Progenitor cell of endocrine pancreas (in vitro differentiated cells): ENCODE measurements at places on chromosomes 2 and 18.

GRCh38 chr2:119008108-119008507 is 66.1 kb downstream of the MARCO start:
- DNase-seq = no peak

- DNase-seq = no peak
Observed at GRCh38 chr2:19312949-19313348, 45.5 kb downstream of the OSR1 start.

GRCh38 chr2:40300391-40300790 is 151.5 kb downstream of the SLC8A1 start:
- DNase-seq = no peak

DNA sequence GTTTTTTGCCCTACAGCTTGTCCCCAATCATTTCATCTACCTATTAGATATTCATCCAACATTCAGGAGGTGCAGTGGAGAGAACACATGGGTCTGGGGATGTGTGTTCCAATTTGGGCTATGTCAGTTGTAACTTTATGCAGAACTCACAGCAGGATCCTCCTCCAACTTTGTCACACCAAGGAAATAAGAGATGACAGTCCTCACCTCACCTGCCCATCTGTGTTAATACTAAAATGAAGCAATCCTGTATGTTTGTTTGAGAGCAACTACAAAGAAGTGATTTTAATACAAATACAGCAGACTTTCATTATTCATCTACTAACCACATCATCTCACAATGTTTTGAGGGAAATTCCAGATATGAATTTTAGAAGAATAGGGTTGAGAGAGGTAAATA is 126.7 kb downstream of the ARHGAP15 start:
- no peak for DNase-seq

DNA sequence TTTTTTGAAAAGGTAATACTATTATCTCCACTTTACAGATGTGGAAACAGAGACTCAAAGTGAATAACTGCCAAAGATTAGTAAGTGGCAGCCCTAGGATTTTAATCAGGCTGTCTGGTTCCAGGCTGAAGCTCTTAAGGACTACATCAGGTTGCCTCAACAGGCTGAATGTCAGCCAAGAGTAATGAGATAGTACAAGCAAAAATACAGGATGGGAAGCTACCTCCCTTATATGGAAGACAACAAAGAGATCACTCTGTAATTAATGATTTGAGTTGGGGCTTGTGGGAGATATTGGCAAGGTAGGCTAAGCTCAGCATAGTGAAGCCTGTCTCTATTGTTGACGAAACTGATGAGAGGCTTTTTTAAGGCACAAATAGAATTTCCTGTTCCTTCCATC is 323.1 kb downstream of the KCNJ3 start:
- no peak for DNase-seq
